Omental fat pad (tissue), 4 donors: ENCODE measurements at places on chromosomes 7 and 10.

DNA sequence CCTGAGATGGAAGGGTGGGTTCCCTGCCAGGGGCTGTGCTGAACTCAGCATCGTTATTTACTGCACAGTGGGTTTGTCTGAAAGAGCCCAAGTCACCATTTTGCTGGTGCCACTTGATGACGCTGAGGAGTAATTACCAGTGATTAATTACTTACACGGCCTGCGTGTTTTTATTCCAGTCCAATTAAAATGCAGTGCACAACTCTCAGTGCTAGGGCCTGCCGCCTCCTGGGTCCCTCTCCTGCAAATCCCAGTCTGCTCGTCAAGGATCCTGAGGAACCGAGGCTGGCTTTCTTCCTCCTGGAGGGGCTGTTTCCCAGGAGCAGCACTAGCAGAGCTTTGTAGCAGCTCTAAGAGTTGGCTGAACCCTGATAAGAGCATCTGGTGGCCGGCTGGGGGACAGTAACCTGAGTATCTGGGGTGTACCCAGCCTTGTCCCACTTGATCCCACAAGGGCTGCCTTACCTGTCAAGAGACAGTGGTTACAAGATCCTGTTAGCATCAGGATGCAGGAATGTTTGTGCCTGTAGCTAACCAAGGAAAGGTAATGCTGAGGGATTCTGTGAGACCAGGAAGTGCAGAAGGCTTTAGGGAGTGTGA lies 45.1 kb upstream of the LRRC4 start:
- DNase-seq = no peak

- no peak for DNase-seq
These were observed 86.0 kb upstream of the FAM20C start for GRCh38 chr7:106356-106755.

- no peak for DNase-seq
These were observed 70.4 kb downstream of the COA1 start for GRCh38 chr7:43658718-43659548.

- no peak for DNase-seq
These were observed 204.0 kb downstream of the DPP6 start for GRCh38 chr7:154256150-154256549.

- DNase-seq = no peak
These were observed 356.3 kb downstream of the CXCL12 start for GRCh38 chr10:44028384-44029137.

DNA sequence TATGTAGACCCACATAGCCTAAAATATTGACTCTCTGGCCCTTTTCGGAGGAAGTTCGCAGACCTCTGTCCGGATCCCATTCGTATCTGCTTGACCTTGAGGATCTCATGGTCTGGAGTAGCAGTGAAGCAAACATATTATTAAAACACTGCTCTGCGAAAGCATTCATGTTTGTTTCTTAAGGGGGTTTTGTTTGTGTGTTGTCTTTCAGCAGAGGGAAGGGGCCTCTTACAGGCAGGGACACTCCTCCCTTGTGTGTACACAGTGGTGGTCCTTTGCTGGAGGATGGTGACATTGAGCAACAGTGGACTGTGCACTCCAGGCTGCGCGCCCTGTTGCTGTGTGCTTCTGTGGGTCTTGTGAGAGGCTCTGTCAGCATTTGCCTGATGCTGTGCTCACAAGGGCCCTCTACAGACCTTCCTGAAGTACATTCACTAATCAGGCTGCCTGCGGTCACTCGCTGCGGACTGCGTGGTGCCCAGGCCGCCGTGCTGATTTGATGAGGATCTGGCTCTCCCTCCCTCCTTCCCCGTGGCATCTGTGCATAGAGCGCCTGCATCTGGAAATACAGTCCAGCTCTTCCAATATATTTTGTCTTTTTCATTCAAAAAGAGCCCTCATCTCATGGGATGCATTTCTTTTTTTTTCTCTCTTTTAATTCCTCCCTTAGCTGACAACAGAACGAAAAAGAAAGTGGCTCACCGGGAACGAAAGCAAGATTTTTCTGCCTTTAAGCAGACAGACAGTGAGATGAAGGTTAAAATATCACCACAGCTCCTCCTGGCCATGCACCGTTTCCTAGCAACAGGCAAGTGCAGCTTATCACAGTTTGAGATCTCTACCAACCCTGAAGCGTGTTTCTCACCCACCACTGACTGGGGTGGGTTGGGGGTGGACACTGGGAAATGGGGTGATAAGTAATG lies 135.8 kb downstream of the CNNM2 start:
- DNase-seq = no peak

- no peak for DNase-seq
These were observed 14.8 kb downstream of the CUX1 start for GRCh38 chr7:101832205-101832631.

GRCh38 chr7:96998744-96999143 lies 6.6 kb upstream of the DLX6 start:
- no peak for DNase-seq

GRCh38 chr10:84429926-84430520 lies 101.6 kb downstream of the CCSER2 start:
- peak; percentile 35 for DNase-seq
